ENCODE measurements at places on chromosomes 1 and 21. TPM values are rescaled to one million over a fixed set of nuclear protein-coding genes. Genes with fewer than 3 reads are reported as not detected.

GRCh38 chr1:212651521-212651920 lies 43.0 kb downstream of the ATF3 start:
- H3K4me3 ChIP-seq: no peak overlapping the region
- no peaks in the 10 kb centered on the region for H3K4me1 ChIP-seq
- DNase-seq: no peak
- H3K36me3 ChIP-seq: no peaks in the 10 kb centered on the region

- no peak overlapping the region for H3K4me3 ChIP-seq
- H3K27ac ChIP-seq: no peak overlapping the region
- H3K4me1 ChIP-seq: peaks cover 43% of the 10 kb centered on the region
- DNase-seq: no peak
- no peaks in the 10 kb centered on the region for H3K36me3 ChIP-seq
Observed at GRCh38 chr1:1006305-1007159, 6.6 kb upstream of the HES4 start.

DNAJC28 gene
- 4.5 TPM for total RNA-seq

OR2L3 gene
- not detected for total RNA-seq

GRCh38 chr21:16597753-16598152 lies 868.0 kb downstream of the USP25 start:
- no peak overlapping the region for H3K4me3 ChIP-seq
- H3K4me1 ChIP-seq: no peaks in the 10 kb centered on the region
- no peaks in the 10 kb centered on the region for H3K36me3 ChIP-seq
- no peak for DNase-seq
- no peaks in the 10 kb centered on the region for H3K27me3 ChIP-seq

NTNG1 gene
- total RNA-seq: 6.5 TPM

Measured in suprapubic skin (tissue), 4 donors.